Stimulated activated memory B cell treated with anti-CD40 and anti-IgM and Interleukin-4, amounts not matched to agents 10 μg/mL and 1 μg/mL and 100 μg/mL, for 72 hours (primary cell): ENCODE measurements at places on chromosomes 4 and X.

- peak; percentile 98 for ATAC-seq
These were observed 88.4 kb downstream of the GPR143 start for GRCh38 chrX:9677098-9677739.

GRCh38 chrX:28552322-28552721, 34.9 kb upstream of the IL1RAPL1 start:
- no peak for ATAC-seq

- ATAC-seq = no peak
These were observed 172.0 kb downstream of the AASDH start for GRCh38 chr4:56215141-56215783.

- ATAC-seq = no peak
These were observed 43.6 kb upstream of the IL1RAPL2 start for GRCh38 chrX:104522386-104522785.

GRCh38 chr4:2484993-2485392, 16.1 kb downstream of the RNF4 start:
- ATAC-seq = peak; percentile 95

GRCh38 chr4:122930862-122931261, 8.5 kb upstream of the NUDT6 start:
- ATAC-seq = no peak

GRCh38 chr4:150510176-150510865, 71.6 kb upstream of the MAB21L2 start:
- no peak for ATAC-seq

DNA sequence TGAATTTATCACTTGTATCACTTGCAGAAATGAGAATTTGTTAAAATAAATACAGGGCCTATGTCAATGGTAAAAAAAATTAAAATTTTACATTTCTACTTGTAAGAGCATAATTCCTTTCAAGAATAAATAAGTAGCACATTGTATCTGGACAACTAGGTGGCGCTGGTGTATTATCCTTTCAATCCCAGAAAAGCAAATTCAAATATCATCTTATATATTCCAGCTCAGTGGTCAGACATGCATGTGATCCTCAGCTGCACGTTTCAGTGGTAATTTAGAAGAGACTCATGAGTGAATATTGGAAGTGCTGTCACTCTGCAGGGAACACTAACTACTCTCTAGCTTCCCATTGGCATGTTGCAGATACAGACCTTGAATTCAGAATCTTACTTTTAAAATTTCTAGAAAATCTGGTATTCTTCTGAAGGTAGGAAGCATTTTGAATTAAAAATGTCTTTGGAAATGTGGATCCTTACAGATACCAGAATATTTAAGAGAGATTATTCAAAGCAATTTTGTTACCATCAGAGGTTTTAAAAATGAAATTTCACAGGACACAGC, 1414.7 kb upstream of the TENM3 start:
- ATAC-seq = no peak

DNA sequence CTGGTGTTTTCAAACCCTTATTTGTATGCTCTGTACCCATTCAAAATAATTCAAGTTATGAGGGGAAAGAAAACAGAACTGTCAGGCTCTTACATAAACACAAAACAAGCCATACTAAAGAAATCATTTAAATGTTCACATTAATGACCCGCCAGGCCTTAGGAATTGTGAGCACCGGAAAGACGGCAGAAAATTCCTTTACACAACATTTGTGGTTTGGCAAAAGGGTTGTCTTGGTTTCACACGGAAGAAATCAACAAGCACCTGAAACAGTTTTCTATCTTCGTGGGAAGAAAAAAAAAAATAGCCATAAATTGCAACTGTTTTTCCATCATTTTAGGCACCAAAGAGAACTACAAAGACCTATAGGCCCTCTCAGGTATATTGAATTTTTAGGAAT, 188.5 kb upstream of the FTHL17 start:
- no peak for ATAC-seq

DNA sequence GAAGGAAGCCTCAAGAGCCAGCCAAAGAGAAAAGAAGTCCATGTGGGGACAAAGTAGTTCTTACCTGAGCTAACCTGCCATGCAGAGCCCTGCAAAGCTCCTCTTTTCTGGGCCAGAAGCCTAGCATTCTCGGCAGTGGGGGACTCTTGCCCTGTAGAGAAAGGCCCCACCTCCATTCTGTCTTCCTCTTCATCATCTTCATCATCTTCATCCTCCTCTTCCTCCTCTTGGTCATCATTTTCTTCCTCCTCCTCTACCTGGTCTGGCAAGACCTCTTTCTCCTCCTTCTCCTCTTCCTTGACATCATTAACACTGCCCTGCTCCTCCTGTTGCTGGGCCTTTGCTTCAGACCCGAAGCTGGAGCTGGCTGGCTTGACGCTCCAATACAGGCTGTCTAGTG, 16.7 kb downstream of the LAS1L start:
- ATAC-seq = no peak

GRCh38 chr4:182978152-182978827, 61.1 kb upstream of the DCTD start:
- peak; percentile 51 for ATAC-seq

DNA sequence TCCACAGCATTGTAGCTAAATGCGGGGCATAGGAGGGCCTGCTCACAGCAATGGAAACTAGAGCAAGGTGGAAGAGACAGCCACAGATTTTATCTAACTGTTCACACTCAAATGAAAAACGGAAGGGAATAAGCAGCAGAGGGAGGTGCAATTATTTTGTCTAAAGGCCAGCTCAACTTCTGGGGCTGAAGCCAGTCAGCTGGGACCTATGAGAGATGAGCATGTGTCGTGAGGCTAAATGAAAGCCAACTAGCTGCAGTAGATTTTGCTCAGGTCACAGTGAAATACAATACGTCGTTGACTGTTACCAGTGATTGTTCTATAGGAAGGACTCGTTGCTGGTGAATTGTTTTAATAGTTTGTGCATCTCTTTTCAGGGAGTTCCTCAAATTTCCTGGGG, 26.4 kb upstream of the FGFBP2 start:
- no peak for ATAC-seq

GRCh38 chr4:142974328-142974727, 128.2 kb upstream of the INPP4B start:
- no peak for ATAC-seq

DNA sequence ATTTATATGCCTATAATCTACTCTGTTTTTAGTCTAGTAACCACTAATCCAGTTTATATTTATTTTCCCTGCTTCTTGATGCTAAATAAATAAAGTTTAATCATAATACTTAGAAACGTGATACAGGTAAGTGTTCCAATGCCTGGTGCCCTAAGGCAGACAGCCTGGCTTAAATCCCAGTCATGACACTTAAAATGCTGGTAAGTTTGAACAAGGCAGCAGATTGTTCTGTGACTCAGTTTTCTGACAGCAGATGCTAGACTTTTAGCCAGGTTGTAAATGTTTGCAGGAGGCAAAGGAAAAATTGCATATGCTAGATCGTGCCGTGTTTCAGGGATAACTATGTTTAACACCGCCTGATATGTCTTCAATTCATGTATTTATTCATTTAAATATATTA, 2661.6 kb downstream of the PCDH7 start:
- ATAC-seq = no peak

DNA sequence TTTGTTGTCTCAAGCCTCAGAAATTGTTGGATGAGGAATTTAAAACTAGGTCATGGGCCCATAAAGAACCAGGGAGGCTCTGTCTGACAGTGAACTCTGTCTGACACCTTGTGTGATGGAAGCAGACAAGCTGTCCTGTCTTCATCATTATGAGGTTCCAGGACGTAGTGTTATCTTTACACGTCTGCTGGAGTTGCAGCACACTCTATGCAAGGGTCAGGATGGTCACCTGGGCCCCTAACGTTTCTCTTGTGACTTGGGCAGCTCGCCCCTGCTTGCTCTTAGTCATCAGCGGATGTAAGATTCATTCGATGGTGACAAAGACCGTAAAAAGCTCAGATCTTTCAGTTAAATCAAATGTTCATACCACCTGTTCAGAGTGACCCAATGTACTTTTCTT, 92.0 kb upstream of the ADGRG2 start:
- ATAC-seq = no peak

- no peak for ATAC-seq
These were observed 108.3 kb downstream of the NLGN4X start for GRCh38 chrX:6120329-6120728.

DNA sequence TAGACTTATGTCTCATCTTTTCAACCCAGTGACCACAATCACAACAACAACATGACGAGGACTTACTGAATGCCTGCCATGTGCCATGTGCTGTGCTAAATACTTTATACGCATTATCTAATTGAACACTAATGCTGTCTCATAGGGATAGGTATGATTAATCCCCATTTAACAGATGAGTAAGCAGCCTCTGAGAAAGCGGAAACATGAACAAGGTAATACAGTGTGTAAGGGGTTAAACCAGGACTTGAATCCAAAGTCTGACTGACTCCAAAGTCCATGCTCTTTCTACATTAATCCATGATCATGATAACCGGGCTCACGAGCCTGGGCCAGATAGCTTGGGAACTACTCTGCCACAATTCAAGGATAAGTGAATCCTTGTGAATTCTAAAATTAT, 105.3 kb upstream of the MBNL3 start:
- ATAC-seq = no peak

DNA sequence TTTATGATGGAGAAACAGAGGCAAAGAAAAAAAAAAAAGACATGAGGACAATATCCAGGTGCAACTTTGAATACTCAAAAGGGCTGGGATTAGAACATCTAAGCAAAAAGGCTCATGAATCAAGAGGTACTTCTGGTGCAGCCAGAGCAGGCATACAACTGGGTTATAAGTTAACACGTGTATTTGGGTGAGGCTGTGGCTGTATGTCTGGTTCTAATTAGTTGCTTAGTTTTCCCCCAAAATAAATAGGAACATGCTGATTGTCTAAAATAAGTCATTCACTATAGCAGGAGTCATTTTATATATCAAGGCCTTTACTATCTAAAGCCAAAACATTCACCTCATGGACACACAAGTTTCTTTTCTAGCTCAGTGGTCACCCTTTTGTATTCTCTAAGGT, 20.2 kb downstream of the NHS start:
- ATAC-seq = no peak

GRCh38 chr4:1300466-1301455, 11.1 kb downstream of the MAEA start:
- ATAC-seq = no peak

DNA sequence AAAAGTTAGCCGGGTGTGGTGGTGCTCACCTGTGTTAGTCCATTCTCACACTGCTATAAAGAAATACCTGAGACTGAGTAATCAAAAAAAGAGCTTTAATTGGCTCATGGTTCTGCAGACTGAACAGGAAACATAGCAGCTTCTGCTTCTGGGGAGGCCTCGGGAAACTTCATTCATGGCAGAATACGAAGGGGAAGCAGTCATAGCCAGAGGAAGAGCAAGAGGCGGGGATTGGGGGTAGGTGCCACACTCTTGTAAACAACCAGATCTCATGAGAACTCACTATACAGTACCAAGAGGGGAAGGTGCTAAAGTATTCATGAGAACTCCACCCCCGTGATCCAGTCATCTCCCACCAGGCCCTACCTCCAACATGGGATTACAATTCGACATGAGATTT, 64.1 kb downstream of the BEND4 start:
- ATAC-seq = no peak

- ATAC-seq = no peak
These were observed 77.1 kb upstream of the ATXN3L start for GRCh38 chrX:13396924-13397323.

DNA sequence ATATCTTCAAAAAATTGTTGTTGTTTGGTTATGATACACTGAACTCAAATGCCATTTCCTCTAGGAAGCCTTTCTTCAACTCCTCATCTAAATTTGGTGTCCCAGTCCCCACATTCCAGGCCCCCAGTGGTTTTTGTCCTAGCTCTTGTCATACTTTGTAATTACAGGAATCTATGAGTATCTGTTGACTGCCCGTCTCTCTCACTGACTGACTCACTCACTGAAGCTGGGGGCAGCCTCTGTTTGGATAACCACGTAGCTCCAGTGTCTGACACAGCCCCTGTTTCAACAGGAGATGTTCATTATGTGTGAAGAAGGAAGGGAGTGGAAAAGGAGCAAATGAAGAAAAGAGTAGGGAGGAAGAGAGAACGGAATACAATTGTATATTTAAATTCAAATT, 284.1 kb upstream of the TENM3 start:
- no peak for ATAC-seq

GRCh38 chr4:14602206-14602605, 400.1 kb upstream of the CPEB2 start:
- no peak for ATAC-seq

GRCh38 chr4:182578402-182578801, 335.2 kb downstream of the TENM3 start:
- no peak for ATAC-seq

GRCh38 chr4:15784959-15785634, 7.0 kb downstream of the CD38 start:
- ATAC-seq = peak; percentile 95
